ENCODE measurements at places on chromosomes 7 and 10. TPM values are rescaled to one million over a fixed set of nuclear protein-coding genes. Genes with fewer than 3 reads are reported as not detected.

Gene TRPV6
- not detected for total RNA-seq

Gene LRRN3
- not detected for total RNA-seq

Gene ANK3
- 65.7 TPM for total RNA-seq

GRCh38 chr7:22387583-22387982 is 30.6 kb upstream of the RAPGEF5 start:
- DNase-seq = no peak

DNA sequence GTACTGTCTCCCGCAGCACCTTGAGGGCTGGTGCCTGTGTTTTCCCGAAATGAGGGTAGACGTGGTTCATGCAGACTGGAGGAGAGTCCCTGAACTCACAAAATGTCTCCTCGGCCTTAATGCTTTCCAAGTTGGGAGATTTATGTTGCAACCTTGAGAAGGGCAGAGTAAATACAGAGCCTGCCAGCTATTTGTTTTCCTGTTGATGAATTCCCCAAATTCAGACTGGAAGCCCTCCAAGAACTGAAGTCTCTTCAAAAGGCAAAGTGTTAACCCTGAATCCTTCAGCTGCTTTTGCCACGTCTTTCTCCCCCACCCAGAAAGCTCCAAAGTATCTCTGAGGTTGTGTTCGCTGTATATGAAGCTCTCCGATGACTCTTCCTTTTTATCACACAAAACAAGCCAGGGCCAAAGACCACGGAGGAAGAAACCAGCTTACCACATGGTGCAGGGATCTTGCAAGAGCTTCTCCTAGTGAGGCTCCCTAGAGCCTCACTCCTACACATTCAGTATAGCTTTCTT is 254.7 kb upstream of the NFE2L3 start:
- no peak for DNase-seq

DNA sequence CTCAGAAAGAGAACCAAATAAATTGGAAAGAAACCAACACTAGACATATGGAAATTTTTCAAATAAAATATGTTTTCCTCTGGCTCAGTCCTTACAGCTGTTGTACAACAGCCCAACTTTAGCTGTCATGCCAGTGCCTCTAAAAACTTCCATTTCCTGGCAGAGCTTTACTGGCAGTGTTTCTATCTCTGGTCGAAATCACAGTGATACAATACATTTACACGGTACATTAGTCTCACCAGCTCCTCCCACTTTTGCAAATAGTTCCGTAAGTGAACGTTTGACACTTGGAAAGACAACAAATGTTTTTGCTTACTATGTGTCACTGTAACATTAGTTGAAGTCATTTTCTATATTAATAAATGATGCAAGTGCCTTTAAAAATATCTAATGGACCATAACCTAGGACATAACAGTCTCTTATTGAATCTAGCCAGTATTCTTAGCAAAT is 29.8 kb downstream of the BCAP29 start:
- DNase-seq = no peak

GRCh38 chr10:22598478-22598877 is 115.9 kb downstream of the PIP4K2A start:
- no peak for DNase-seq

All from NCI-H460 (cell line).